ENCODE measurements at places on chromosomes 11 and 22.

DNA sequence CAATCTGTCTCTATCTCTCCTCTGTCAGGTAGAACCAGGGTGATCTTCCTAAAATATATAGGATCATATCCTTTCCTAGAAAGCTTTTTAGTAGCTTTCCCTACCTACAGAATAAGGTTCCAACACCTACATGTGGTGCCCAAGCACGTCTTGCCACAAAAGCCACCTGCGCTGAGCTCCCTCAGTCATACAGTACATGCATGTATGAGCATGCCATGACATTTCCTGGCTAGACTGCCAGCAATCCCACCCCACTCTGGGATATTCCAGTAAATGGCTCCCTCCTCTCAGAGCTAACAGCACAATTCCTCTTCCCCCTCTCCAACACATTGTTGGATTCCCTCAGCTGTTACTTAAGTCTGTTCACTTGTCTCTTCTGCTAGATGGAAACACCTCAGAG is 398.0 kb downstream of the TENM4 start:
- DNase-seq: no peak

DNA sequence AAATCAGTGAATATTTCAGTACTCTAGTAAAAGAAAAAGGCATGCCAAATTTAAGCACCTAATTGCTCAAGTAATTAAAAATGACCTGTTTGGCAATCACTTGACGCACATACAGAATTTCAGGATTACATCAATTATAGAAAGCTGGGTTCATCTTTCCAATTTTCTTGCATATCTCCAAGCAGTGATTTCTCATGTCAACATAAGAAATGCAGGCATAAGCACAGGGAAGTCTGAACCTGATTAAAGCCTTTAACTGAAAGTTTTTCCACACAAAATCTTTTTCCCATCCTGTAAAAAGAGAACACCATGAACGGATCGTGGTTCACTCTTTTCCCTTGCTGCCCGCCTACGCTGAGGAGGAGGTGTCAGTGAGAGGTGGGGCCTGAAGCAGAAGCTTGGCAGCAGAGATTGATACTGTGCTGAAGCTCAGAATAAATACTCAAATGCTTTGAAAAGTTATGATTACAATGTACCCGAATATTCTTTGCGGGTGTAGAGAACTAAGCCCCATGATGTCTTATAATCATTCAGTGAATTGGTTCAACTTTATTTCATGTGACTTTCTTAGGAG is 704.1 kb upstream of the CCDC90B start:
- DNase-seq: peak; percentile 28

DNA sequence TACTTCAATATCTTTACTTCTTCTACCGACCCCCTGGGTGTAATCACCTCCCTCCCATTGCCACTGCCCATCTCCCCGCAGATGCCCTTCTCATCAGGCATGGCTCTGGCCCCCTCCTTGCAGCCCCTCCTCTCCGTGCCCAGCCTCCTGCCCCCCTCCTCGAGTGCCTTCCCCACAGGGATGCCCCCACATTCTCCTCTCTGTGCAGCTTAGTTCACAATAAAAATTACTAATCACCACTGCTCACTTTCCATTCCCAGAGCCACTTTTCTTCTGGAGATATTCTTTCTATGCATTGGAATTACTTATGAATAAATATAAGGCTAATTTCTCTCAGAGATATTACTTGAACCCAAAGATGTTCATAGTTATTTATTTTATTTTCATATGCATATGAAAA is 22.1 kb downstream of the IFITM10 start:
- DNase-seq: no peak

- DNase-seq: peak; percentile 38
These were observed 64.7 kb upstream of the CD5 start for GRCh38 chr11:61037441-61038093.

DNA sequence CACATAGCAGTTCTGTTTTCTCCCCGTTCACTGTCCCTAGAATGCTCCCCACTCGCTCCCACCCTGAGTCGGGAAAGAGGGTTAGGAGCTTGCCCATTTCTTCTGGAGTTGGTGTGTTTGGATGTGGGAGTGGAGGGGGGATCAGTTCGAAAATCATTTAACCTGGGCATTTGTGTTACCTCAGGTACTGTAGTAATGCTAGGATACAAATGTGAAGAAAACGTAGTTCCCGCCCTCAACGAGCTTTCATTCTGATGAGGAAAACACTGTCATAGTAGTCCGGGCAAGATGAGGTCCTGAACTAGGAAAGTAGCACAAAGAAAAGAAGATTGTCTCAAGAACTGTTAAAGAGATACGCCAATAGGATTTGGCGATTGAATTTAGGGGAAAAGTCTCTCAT is 539 bp downstream of the SDHD start:
- DNase-seq: no peak

GRCh38 chr11:123590296-123590912 is 64.0 kb downstream of the SCN3B start:
- peak; percentile 23 for DNase-seq

GRCh38 chr22:44793506-44794172 is 41.3 kb downstream of the ARHGAP8 start:
- no peak for DNase-seq

DNA sequence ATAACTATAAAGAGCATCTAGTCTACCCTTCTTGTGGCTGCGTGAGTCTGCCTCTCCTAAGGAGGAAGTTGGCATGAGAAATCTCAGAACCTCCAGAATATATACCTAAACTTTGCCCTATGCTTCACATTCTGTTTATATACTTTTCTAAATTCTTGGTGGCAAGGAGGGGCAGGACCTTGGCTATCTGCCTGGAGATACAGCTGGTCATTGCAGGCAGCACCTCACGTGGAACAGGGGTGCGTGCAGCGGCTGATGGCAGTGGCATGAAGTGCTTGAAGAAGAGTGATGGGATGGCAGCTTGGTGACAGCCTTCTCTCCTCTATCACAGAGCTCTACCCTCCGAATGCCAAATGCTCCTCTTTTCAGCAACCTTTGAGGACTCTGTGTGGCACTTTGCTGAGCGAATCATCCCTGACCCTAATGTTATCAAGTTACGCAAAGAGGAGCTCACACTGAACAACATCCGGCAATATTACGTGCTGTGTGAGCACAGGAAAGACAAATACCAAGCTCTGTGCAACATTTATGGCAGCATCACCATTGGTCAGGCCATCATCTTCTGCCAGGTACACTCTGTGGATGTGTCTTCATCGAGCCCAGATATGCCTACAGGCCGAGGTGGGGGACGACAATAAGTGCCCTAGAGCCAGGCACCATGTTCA is 12.5 kb downstream of the DDX25 start:
- no peak for DNase-seq

- DNase-seq: no peak
These were observed 1462.3 kb downstream of the BRD1 start for GRCh38 chr22:48365386-48365785.

- no peak for DNase-seq
These were observed 163.7 kb upstream of the NTM start for GRCh38 chr11:131206671-131207070.

GRCh38 chr11:60756307-60757032 is at the start of gene MS4A15:
MS4A15 (plus strand) TSS chr11:60756867; CDS start chr11:60763734, 6,867 bp downstream.
- no peak for DNase-seq

- DNase-seq: no peak
These were observed 23.1 kb downstream of the PRDM11 start for GRCh38 chr11:45169310-45170072.

- no peak for DNase-seq
These were observed 38.6 kb downstream of the SHISA8 start for GRCh38 chr22:41876275-41876674.

DNA sequence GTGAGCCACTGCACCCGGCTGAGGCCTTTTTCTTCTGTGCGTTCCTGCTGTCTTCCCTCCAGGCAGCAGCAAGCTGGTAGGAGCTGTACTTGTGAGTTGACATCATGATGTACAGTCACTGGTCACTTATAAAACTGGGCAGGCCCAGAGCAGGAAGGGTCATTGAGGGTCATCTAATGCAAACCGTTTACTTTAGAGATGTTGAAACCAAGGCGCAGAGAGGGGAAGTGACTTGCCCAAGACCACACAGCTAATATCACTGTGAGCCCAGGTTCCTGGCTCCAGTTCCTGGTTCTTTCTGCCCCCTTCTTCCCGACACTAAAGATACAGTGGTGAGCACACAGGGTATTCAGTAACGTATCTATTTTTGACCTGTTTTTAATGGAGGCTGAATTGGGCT is 27.3 kb downstream of the PTPRJ start:
- no peak for DNase-seq

- DNase-seq: peak; percentile 46
These were observed 121.9 kb upstream of the MTMR2 start for GRCh38 chr11:96045622-96046456.

- DNase-seq: no peak
These were observed 4.7 kb downstream of the ACY3 start for GRCh38 chr11:67645521-67646461.

DNA sequence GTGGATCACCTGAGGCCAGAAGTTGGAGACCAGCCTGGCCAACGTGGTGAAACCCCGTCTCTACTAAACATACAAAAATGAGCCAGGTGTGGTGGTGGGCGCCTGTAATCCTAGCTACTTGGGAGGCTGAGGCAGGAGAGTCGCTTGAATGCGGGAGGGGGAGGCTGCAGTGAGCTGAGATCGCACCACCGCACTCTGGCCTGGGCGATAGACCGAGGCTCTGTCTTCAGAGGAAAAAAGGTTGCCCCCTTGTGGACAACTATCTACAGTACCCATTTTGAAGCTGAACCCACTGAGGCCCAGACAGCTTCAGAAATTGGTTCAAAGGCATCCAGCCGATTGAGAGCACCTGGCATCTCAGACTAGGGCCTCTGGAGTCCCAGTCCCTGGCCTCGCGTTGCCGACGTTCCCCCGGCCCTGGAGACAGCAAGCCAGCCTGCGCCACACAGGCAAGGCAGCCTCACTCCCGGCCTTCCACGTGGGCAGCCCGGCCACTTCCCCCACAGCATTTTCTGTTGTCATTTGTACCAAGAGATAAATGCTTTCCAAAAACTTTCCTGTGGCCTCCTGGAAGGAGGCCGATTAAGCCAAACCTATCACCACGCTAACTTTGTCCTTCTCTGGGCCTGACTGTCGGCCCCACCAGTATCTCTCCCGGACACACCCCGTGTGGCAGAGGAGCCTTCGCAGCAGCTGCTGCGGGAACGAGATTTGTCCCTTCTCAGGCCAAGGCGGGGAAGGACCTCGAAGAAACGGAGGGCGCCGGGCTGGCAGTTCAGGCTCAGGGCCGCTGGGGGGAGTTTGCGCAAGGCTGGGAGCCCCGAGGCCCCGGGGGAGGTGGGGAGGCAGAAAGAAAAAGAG is 82.8 kb downstream of the FLI1 start:
- DNase-seq: peak; percentile 77

- no peak for DNase-seq
These were observed 77.7 kb downstream of the PTPRJ start for GRCh38 chr11:48058064-48058463.

- DNase-seq: no peak
These were observed 6.9 kb downstream of the AP5B1 start for GRCh38 chr11:65773784-65774411.

DNA sequence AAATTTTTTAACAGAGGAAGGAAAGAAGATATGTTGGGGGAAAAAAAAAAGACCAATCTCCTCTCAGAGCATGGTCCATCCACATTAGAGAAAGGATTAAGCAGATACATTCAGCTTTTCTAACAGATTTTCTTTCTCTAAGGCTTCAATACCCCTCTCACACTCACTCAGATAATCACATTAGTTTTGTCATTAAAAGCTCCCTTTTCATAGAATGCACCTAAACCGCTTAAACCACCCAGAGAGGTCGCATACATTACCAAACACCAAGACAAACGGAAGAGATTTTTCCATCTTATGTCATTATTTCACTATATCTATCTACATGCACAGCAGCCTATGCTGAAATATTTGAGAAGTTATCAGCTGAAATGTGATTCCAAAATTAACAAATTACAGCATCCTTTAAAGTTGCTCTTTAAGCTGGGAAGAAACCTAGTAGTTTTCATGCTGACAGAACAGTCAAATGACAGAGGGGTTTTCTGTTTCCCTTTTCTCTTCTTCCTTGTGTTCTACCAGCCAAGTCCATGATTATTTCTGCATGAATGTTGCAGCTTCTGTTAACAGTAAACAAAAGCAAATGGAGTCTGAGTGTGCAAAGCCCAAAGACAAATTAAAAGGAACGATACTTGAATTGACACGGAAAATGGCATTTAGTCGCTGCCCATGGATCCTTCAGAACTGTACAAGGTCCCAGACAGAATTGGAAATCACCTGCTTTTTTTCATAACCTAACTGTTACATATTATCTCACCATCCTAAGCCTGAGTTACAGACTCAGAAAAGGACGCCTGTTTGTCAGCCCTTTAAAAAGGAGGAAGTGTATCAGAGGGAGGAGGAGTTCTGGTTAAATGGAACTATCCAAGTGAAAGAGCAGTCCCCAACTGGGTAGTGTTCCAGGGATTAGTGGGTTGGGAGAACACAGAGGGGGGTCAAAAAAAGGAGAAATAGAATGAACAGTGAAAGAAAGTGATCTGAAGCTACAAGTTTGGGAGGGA is 54.6 kb downstream of the PRCP start:
- no peak for DNase-seq

- DNase-seq: no peak
These were observed 170.1 kb downstream of the OPCML start for GRCh38 chr11:133362156-133362555.

DNA sequence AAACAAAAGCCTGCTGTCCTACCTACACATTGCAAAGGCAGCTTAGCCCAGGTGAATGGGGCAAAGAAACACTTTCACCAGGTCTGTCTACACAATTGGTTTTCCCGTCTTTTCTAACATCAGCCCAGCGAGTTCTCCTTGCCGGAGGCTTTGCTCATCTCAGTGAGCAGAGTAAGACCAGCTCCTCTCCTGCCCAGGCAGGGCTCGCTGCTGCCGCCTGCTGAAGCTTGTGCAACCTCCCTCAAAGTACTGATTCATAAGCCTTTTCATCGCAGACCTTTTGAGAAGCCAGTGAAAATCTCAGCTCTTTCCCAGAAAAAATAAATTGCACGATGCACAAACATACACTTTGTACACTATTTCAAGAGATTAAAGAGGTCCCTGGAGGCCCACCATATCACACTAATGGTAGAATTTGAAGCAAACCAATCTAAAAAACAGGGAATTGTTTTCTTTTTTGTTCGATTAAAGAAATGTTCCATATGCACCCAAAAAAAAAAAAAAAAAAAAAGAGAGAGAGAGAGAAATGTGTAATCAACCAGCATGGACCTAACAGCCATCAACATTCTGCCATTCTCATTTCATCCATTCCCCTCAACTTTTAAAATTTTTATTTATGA is 328.1 kb upstream of the MPPED2 start:
- peak; percentile 80 for DNase-seq

DNA sequence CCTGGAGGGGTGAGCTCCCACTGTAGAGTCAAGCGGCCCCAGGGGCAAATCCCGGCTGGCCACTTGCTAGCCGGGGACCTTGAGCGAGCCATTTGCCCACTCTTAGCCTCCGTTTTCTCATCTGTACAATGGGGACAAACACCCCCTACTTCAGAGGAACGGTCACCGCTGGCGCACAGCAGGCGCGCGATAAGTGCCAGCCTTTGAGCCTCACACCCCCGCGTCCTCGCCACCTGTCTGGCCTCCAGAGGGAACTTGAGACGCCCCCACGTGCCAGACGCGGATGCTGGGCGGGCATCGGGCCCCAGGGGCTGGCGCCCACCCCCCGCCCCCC is 72.6 kb upstream of the TCF20 start:
- DNase-seq: no peak
